Inflammatory macrophage treated with lipopolysaccharide for 4 hours (primary cell): ENCODE measurements at places on chromosomes 2 and 18.
A peak's percentile ranks its signal among the peaks of the same experiment; 100 is the strongest.

GRCh38 chr2:240208631-240209211, 68.3 kb upstream of the OTOS start:
- no peak for DNase-seq

DNA sequence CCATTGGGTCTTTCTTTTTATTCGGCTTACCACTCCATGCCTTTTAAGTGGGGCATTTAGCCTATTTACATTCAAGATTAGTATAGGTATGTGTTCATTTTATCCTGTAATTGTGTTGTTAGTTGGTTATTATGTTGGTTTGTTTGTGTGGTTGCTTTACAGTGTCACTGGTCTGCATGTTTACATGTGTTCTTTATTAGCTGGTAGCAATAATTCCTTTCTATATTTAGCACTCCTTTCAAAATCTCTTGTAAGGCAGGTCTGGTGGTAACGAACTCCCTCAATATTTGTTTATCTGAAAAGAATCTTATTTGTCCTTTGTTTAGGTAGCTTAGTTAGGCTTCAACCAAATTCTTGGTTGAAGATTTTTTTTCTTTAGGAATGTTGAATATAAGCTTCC, 68.7 kb upstream of the XDH start:
- no peak for DNase-seq

- DNase-seq = no peak
These were observed 58.5 kb upstream of the TWIST2 start for GRCh38 chr2:238789317-238789806.

- peak; percentile 82 for DNase-seq
These were observed 41.4 kb downstream of the IL1R2 start for GRCh38 chr2:102033031-102033749.

DNA sequence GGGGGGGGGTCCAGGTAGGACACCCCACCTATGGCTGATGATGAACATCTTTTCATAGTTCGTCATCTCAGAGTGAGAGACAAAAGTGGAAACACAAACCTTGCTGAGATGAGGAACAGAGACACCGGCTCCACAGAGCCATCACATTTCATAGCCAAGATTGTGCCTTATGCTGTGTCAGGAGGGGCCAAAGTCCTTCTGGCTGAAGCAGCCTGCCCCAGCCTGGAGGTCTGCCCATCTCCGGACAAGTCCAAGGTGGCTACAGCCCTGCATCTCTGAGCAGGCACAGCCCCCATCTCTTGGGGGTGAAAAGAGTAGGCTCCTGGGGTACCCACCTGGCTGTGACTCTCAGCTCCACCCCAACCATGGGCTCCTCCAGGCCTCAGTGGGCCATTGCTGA, 70.3 kb downstream of the ZBTB7C start:
- no peak for DNase-seq

- DNase-seq = no peak
These were observed 34.7 kb downstream of the FAM228A start for GRCh38 chr2:24209389-24210105.

GRCh38 chr2:212465456-212465855, 73.1 kb downstream of the ERBB4 start:
- no peak for DNase-seq

DNA sequence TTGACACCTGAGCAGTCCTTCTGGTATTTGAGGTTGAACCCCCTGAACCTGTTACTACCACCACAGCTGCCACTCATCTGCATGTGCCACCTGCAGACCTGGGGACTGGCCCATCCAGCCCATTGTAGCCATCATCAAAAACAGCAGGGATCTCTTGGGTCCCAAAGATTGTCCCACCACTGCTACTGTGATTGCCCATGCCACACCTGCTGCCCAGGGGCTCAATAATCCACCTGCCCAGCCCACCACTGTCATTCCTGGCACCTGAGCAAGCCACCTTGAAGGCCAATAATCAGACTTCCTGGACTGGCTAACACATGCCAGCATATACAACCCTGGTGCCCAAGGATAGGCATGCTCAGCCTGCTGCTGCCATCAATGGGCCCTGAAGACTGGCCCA, 327.6 kb downstream of the CYRIA start:
- DNase-seq = no peak

- peak; percentile 98 for DNase-seq
These were observed 184.2 kb upstream of the ZEB2 start for GRCh38 chr2:144703852-144704708.

DNA sequence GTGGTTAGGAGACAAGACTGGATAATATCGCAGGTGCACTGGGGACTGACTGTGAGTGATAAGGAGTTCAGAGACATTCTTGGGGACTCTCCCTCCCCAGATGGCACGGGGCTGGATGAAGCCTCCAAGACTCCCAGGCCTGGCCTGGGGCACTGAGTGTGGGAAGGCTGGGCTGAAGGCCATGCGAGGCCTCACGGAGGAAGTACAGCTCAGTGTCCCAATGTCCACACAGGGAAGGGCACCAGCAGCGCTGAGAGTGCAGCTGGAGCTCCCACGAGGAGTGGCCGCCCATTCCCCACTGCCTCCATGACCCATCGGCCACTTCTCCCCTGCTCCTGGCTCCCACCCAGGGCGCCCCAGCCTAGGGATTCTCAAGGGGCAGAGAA, 6.5 kb downstream of the MFSD2B start:
- no peak for DNase-seq

DNA sequence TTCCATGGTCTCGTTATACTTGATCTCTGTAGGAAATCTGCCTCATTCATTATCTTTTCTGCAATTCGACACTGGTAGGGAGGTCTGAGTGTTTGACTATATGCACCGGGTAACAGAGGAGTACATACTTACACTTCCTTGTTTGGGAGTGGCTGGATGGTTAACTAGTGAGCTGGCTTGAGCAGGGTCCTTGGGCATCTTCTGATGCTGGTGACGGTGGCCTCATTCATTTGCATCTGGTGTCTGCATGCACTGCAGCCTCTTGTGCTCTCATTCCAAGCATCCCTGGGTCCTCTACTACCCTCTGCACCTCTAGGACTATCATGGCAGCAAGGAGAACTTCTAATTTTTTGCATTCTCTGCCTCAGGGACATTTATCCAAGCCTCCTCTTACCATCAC, 100.0 kb upstream of the TCF4 start:
- no peak for DNase-seq

DNA sequence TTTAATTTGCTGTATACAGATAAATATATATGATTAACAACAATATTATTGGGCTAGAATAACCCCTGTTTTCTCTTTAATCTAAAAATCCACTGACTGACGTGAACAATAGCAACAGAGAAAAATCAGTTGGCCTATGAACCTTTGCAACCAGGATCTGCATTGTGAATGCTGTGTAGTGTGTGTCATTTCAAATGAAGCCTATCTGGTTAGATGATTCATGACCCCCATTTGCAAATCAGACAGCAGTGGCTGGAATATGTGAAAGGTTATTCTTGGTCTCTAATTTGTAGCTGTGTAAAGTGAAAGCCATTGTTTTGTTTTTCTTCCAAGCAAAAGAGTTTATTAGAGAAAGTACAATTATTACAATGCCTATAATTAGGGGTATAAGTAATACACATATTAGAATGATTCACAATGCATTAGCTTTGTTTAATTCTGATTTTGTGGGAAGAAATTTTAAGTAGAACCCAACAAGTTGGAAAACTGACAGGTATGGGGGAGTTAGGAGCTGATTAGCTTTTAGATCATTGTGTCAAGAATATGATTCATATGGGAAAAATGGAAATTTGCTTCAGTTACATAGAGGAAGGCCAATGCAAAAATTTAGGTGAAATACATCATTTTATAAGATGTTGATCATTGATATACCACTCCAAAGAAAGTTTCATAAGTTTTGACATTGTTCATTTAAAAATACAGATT, 1362.2 kb upstream of the TMEFF2 start:
- no peak for DNase-seq

DNA sequence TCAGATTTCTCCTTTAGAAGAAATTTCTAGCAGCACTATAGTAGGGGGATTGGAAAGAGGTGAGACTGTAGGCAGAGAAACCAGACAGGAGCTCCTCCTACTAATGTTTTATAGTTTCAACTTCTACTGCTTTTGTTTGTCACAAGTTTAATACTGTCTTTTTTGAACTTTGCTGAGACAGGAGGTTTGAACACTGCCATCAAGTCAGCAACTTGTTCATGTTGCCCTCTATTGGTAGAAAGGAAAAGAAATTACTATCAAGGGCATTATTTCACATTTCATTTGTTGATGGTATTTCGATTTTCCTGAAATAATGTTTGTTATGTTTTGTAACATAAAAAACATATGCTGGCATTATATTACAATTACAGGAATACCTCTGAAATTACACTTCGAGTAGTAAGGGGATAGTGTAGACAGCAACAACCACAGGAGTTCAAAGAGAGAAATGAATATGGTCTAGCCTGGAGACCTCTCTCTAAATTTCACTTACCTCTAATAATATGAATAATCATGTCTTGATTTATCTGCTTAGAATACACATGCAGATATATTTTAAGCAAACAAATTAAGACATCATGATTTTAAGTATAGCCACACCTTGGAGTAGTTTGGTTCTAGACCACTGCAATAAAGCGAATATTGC, 12.4 kb upstream of the CCDC88A start:
- peak; percentile 73 for DNase-seq

DNA sequence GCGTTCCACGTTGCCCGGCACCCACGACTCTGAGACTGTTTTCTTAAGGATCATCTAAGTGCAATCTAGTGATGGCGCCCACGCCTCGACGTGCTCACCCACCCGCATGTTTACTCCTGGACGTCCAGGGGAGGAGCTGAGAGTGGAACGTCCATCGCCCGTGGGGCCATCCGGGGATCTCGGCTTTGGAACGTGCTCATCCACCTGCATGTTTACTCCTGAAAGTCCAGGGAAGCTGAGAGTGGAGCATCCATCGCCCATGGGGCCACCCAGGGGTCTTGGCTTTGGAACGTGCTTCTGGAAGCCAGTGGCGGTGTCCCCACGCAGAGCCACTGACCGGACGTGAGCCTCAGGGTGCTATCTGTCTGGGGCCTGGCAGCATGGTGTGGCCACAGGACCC, 45.6 kb upstream of the SALL3 start:
- no peak for DNase-seq

GRCh38 chr18:35502052-35502451, 4.3 kb upstream of the INO80C start:
- peak; percentile 69 for DNase-seq

DNA sequence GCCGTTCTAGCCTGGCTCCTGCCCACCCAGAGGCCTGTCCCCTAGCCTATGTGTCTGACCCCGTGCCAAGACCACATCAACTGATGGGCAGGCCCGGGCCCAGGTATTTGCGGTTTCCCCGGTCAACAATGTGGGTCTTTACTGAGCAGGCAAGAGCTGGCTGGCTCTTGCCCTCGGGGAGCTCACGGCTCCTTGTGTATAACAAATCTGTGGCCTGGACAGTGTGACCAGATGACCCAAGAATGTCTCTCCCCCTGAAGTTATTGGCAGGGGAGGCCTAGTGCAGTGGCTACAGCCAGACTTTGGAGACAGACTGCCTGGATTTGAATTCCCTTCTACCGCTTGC, 179.6 kb downstream of the KLHL29 start:
- DNase-seq = no peak

DNA sequence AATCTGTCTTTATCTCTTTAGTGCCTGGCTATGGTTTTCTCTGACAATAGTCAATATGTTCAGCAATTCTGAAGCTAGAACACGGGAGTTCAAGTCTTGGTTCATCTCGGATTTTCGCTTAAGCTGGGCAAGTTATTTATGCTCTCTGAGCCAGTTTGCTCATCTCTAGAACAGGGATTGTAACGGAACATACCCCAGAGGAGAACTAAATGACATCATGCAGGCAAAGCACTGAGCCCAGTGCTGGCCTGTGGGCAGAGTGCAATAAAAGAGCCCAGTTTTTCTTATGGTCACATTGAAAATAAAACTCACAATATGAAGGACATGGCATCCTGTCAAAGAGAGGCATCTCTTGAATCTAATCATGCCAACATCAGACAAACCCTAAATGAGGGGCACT, 143.9 kb downstream of the ZBTB7C start:
- no peak for DNase-seq

DNA sequence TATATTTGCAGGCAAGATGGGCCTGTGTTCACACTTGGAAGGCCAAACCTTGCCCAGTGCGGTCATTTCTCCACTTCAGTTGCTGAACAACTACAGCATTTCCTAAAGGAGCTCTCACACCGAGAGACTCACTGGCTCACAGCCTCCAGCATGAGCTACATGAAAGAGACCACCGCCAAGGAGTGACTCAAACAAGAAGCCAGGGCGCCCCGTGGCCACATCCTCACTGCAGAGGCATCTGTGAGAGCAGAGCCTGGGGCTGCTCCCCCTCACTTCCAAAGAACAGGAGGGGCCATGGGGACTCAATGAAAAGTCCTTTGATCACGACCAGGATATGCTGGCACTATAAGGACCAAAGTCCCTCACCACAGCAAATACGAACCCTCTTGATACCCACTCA, 50.0 kb downstream of the TMEM163 start:
- no peak for DNase-seq

- no peak for DNase-seq
These were observed 182.5 kb upstream of the NXPH2 start for GRCh38 chr2:138962686-138963085.

DNA sequence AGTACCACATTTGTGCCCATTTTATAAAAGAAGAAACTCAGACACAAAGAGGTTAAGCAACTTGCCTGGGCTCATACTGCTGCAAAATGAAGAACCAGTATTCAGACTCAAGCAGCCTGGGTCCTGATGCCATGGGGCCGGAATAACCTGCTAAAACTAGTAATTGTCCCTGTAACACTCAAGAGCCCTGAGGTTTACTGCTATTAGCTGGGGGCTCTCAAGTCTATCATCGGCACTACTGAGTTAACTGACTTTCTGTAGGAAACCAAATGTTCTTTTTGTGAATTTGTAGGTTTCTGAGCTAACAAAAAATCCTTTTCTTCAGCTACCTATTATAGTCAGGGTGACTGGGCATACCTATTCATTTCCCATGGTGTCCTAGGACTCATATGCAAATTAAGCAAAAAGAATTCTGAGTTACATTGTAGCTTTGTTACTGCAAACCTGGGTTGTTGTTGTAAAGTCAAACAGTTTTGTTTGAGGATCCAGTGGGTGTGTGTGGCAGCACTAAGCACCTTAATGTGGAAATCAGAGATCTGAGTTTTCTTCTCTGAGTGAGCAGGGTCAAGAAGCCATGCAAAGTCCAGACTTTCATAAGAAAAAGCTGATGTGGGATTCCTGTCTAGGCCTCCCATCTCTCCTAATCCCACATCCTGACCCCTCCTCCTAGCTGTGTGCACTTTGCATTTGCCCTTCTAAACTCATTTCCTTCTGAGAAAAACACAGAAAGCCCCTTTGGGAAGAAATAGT, 72.4 kb upstream of the TNP1 start:
- DNase-seq = no peak

DNA sequence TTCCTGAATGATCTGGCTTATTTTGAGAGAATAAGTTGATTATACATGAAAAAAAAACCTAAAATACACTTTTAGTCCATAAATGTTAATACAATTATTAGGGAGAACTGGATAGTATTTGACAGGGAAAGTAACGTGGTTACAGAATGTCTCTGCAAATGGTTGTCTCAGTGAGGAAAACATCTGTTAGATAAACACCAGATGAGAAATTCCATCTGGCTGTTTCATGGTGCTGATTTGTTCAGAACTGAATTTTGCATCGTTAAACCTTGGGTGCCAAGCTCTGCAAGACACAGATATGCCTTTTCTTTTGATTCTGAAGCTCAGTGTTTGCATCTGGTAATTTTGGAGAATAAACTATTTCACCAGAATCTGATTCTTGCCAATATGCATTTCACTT, 90.4 kb downstream of the SCN3A start:
- no peak for DNase-seq
